ENCODE measurements at places on chromosomes 7 and 10.

GRCh38 chr7:33986951-33987947 lies 81.9 kb downstream of the BMPER start:
- no peak for DNase-seq

DNA sequence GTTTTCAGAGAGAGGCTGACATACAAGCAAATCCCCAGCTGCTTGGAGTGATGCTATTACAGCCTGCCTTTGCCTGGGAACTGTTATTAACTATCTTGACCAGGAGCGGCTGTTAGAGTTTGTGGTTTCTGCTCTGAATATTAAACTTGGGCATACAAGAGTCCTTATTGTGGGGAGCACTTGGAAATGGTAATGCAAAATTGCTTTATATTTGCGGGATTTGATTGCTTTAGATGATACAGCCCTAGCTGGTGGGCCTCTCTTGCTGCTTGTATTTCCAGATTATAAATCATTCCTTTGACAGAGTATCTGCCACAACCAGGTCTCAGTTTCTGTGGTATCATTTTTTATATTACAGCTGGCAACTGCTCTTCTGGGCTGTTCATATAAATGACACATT lies 101.9 kb upstream of the FAM204A start:
- DNase-seq = no peak

DNA sequence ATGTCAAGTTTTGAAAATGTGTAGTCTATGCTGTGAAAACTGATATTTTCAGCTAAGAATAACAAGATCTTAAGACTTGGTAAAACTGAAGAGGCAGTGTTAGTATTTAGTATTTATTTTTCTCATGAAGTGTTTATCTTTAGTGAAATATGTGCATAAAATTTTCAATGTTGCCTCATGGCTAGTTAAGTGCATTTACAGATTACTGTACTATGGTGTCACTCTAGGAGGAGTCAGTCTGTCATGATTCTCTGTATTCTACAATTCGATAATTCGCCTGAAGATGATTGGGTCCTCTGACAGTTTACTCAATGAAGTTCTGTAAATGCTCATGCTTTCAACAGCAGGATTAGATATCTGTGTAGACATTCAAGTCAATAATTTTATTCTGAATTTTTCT lies 488.1 kb upstream of the GRM3 start:
- no peak for DNase-seq

GRCh38 chr7:47988496-47989386 lies 9.3 kb upstream of the HUS1 start:
- no peak for DNase-seq

DNA sequence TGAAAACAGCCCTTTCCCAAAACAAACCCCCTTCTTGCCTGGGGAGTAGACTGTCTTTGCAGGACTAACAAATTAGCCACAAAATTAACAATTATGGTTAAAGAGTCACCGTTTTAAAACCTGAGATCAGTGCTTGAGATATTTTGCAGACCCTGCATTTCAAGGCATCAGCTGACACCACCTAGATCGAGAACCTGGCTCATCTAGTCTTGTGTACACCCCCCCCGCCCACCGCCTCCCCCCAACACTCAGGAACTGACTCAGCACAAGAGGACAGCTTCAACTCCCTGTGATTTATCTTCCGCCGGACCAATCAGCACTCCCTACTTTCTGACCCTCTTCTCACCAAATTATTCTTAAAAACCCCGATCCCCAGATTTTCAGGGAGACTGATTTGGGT lies 737.1 kb downstream of the PHTF2 start:
- no peak for DNase-seq

DNA sequence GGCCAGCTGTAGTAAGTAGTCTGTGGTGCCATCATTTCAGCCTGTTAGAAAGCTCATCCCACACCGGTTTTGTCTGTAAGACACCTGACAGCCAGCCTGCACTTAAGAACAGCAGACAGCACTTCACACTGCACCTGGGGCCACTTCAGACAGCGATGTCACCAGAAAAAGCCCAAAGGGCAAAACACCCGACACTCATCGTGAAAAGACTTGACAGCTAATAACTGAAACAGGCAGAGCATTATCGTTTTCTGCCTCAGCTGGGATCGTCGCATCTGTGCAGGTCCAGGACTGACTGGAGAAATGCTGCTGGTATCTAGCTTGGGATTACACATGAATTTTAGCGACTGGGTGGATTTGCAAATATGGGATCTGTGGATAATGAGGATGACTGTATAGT lies 16.8 kb upstream of the LAT2 start:
- DNase-seq = no peak

DNA sequence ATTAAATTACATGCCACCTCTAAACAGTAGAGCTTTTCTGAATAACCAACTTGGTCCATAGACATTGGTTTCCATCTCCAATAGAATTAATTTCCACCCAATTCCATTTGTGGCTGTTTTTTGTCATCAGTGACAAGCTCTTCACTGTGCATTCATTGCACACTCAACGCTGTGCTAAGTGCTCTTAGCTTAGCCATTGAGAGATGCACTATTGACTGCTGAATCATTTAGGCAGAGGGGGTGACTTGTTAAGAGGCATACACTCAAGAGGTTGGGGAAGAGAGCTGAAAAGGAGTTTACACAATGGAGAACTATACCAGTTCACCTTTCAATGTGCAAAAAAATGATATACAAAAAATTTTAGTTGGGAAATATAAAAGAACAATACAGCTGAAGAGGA lies 31.9 kb upstream of the CBLL1 start:
- no peak for DNase-seq

DNA sequence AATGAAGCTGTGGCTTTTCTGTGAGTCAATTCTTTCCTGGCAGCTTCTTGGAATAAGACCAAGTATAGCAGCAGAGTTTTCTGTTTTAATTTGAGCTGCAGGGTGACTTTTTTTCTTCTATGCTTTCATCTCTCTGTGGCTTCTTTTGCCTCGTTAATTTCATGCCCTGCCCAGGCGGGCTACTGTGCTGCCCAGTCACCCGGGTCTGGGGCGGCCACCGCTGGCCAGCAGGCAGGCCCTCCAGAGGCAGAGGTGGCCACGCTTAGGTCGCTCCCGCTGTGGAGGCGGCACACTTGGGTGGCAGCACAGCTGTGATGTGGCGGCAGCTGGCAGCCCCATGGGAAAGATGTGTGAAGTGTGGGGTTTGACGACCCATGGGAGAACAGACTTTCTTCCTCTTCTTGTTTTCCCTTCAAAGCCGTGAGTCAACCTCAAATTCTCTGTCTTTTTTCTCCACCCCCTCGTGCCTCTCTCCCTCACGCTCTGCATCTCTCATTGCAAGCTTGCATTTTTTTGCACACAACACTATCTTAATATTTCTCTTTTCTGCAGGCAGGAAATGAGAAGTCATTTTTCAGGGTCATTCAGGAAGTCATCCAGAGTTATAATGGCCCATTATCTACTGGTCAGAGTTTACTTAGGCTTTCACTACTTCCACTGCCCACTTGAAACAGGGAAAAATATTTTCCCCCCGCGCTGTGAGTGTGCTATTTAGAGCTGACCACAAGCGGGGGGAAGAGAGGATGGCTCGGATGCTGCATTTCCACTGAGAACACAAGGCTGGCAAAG lies 67.8 kb downstream of the EGFR start:
- no peak for DNase-seq

GRCh38 chr7:126411821-126412383 lies 840.8 kb downstream of the GRM8 start:
- no peak for DNase-seq

DNA sequence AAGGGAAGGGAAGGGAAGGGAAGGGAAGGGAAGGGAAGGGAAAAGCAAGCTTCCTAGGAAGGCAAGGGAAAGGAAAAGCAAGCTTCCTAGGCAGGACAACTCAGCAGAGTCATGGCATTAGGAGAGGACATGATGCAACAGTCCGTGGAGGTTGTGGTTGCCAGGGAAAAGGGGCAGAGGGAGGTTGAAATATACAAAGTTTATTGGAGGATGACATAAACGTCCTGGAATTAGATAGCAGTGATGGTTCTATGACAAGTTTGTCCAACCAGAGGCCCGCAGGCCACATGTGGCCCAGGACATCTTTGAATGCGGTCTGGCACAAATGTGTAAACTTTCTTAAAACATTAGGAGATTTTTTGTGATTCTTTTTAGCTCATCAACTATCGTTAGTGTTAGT lies 59.8 kb upstream of the OPN4 start:
- DNase-seq = no peak
